Kasumi-1 (cell line): ENCODE measurements at places on chromosomes 5 and 9.
A peak's percentile ranks its signal among the peaks of the same experiment; 100 is the strongest.

- no peak for DNase-seq
These were observed 9.7 kb upstream of the ANKDD1B start for GRCh38 chr5:75601567-75601966.

- DNase-seq, result no peak
These were observed 92.1 kb downstream of the DAB2IP start for GRCh38 chr9:121743441-121744001.

- DNase-seq, result no peak
These were observed 796.4 kb upstream of the ACO1 start for GRCh38 chr9:31588006-31588405.

GRCh38 chr9:3879726-3880505 is 354.1 kb upstream of the RFX3 start:
- no peak for DNase-seq

DNA sequence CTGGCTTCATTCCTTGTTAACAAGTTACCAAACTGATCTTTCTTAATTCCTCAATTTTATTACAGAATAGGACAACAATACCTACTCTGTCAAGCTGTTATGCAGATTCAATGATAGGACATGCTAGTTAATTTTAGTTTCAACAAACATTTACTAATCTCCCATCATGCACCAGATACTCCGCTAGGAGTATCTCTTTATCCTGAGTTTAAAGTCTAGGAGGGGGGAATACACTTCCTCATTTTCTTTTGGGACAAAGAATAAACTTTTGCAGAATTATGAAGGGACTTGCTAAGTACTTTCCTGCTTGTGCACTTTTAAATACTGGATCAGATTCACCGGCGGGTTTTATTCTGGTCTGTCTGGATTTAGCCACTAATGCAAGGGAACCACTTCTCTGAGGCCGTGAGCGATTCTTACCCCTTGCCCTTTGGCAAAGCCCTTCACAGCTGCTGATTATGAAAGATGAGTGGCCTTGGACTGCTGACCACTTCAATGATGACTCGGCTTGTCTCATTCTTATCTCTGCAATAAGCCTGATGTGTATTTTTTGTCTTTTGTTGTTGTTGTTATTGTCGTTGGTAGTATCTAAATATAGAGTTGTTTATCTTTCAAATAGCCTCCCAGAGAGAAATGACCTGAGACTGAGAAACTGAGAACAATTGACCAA is 73.9 kb downstream of the RMI1 start:
- no peak for DNase-seq

DNA sequence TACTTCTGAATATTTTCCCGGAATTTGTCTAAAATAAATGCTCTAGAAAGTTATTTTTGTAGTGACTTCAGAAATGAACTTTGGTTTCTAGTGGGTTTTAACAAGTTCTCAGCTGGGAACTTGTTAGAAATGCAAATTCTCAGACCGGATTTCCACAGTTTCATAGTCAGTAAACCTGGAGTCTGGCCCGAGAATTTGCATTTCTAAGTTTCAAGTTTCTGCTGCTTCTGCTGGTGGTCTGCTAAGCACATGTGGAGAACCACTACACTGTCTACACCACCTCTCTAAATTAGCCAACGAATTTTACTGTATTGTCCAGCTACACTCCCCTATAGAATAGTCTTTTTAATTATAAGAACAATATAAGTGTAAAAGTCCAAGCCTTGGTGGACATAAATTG is 208.0 kb downstream of the CHSY3 start:
- DNase-seq, result no peak

- DNase-seq, result no peak
These were observed 205.2 kb downstream of the CAAP1 start for GRCh38 chr9:26687421-26687820.

- DNase-seq, result no peak
These were observed 10.7 kb upstream of the IRX1 start for GRCh38 chr5:3584724-3585531.

GRCh38 chr5:160573318-160573717 is 151.7 kb downstream of the PTTG1 start:
- DNase-seq, result no peak

DNA sequence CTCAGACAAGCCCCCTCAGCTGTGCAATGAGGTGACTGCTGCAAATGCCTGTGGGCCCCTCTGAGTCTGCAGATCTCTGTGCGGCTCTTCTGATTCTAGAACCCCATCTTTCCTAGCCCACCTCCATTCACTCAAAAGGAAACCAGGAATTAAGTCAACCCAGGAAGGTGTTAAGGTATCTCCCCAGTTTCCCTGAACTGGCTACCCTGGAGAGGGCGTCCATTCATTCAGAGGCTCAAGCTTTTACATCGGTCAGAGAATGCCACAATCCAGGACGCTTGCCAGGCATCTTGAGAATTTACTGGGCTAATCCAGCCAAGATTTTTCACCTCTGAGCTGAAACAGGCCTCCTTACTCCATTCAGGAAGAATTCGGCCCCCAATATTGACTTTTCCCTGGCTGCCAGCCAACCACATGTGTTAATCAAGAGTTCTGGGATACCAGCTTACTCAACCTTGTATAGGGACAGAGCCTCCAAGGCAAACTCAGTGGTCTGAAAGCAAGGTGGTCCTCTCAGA is 889 bp upstream of the ADAMTS12 start:
- DNase-seq, result no peak

DNA sequence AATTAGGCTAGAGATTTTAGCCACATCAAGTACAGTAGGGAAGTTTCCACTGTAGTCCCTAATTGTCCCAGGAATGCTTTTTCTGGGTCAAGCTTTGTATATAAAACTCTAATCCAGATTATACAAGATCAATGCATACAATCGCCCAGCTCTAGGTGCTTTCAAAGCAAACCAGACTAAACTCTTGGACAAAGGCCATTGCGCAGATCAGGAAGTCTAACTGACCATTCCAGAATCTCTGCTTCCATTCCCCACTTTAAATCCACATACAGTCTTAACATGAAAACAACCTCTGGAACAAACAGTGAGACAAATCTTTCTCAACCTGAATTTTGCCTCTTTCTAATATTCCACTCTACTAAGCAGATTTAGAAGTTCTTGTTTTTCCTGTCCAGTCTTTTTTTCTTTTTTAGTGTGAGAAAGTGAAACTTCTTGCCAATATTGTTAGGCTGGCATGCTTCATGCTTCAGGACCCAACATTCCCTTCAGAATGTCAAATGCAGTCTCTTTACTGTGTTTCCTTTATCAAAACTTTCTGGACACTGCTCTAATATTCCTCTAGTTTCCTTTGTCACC is 76.1 kb downstream of the ITGA1 start:
- no peak for DNase-seq

DNA sequence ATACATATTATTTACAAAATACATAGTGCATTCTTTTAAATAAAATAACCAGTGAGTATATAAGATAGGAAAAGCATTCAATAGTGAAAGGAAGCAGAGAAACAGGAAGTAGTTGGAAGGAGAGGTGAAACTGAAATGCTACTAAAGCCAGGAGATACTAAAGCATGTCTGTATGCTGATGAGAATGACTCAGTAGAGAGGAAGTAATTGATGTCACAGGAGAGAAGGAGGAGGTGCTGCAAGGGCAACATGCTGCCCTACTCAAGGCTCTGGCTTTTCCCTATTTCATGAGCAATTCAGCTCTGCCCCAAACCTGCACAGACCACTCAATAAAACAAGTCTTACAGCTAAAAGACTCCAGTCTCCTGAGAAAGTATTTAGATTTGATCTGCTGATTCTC is 108.5 kb upstream of the TXNDC8 start:
- DNase-seq, result peak; percentile 31

DNA sequence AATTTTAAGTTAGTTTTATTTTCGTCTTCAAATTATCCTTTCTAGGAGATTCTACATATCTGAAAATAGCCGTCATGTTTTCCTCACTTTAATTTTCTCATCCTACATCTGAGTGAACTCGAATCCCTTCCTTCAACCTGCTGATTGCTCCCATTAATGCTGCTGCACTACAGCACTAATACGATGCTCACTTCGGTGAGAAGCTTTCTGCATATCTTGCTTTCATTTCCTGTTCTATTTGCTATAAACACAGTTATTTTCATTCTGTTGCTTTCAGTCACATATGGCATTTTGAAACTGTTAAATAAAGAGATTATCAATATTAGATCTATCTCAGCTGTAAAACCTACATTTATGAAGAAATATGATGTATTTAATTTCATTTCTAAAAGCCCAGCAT is 749.2 kb downstream of the EFNA5 start:
- DNase-seq, result no peak

GRCh38 chr9:114385397-114386181 is 2.2 kb downstream of the AKNA start:
- peak; percentile 96 for DNase-seq

- DNase-seq, result peak; percentile 42
These were observed 42.3 kb upstream of the MATR3 start for GRCh38 chr5:139251281-139251687.

GRCh38 chr5:132225165-132226032 is 2.3 kb downstream of the P4HA2 start:
- DNase-seq, result no peak

- no peak for DNase-seq
These were observed 78.7 kb downstream of the NSD1 start for GRCh38 chr5:177212242-177212641.

GRCh38 chr5:171157276-171157675 is 151.8 kb upstream of the TLX3 start:
- no peak for DNase-seq

DNA sequence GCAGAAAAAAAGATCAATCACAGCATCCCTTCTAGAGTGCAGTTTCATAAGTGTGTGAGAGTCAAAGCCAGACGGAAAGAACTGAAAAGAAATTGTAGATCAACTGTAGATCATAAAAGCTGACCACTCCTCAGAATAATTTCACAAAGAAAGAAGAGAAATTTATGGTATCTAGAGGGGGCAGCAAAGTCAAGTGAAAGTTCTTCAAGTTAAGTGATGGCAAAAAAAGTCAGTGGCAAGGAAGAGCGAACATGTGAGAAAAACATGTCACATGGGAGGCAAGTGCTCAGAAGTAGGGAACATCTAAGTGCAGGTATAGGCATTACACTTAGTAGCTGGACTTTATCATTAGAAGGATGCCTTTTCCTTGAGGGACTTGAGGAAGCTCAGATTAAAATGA is 245.1 kb upstream of the ISL1 start:
- DNase-seq, result no peak

GRCh38 chr5:139848508-139849100 is 53.0 kb downstream of the PSD2 start:
- DNase-seq, result no peak

GRCh38 chr5:10288592-10289219 is 19.0 kb downstream of the CMBL start:
- no peak for DNase-seq

DNA sequence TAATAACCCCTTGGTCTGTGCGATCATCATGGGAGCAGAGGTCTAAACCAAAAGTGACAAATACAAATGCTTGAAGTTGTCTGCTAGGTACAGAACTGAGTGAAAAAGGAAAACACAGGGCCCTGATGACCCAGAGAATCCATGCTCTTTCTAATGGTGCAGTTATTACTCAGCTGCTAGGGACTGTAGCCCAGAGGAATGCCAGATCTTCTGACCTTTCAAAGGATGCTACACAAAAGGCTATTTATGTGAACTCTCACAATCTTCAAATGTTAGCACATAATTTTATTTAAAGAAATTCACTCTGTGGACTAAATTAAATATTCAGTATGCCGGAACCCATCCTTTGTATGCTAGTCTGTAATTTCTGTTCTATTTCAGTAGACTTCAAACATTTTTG is 79.9 kb downstream of the PRR16 start:
- DNase-seq, result no peak

DNA sequence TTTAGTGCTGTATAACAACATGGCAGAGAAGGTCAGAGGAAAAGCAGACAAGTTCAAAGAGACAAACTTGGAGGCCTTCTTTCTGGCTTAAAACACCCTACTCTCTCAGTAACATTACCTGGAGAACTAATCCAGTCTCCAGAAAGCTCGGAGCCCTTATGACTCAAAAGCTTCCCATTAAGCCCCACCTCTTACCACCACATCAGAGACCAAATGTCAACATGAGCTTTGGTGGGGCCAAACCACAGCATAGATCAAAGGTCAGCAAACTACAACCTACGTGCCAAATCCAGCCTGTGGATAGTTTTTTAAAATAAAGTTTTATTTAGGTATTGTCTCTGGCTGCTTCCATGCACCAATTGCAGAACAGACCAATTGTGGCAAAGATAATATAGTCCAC is 589.9 kb downstream of the DNAH5 start:
- no peak for DNase-seq

- DNase-seq, result no peak
These were observed 60.9 kb upstream of the TLR4 start for GRCh38 chr9:117643288-117643654.

DNA sequence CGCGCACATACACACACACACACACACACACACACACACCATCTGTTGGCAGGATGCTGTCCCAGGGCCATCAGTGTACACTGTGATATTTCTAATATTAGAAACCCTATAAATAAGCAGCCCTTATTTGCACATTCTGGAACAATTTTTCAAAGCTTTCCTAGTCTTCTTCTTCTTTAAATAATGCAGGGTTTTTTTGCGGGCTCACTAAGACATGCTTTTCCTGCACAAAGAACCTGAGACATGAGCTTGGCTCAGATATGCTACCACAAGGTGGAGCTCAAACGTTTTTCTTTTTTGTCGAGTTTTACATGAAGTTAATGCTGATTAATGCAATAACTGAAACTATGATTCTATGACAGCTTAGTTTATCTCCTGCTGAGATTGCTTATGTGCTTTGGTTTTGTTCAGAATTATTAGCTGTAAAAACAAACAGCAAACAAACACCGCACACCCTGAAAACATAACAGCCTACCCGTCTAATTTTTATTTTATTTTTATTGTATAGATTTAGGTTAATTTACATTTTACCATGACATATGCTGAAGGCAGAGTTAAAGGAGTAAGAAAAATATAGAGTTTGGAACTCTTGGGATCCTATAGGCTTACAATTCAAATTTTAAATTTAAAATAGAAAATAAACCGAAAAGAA is 95.8 kb downstream of the ALDH1A1 start:
- peak; percentile 55 for DNase-seq

GRCh38 chr9:136185596-136186366 is 19.1 kb downstream of the LHX3 start:
- DNase-seq, result no peak

DNA sequence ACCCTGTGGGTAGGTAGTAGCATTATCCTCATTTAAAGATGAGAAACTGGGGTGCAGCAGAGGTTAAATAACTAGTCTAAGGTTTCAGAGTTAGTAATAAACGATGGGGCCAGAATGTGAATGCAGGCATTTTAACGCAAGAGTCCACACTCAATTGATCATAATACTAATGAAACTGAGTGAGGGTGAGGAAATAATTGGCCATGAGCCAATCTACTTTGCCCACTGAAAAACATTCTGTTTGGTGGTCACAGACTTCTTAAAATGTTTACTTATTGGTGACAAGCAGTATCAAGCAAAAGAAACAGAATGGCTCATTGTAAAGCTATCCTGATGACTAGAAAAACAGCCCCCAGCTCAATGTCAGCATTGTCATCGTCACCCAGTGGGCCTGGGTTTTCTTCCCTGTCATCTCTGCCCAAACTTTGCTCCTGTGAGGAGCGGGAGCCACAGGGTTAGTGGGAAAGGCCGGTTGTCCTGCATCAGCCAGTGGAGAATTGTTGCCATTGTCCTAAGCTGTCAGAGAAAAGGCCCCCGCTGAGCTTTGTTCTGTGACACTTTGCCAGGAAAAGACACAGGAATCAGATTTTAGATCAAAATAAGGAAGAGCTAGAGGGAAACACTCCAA is 77.3 kb upstream of the MAN2A1 start:
- no peak for DNase-seq

- DNase-seq, result no peak
These were observed 144.6 kb upstream of the SLC30A5 start for GRCh38 chr5:68949256-68949655.
